D341Med (cell line): ENCODE measurements at places on chromosomes 1 and 21.

DNA sequence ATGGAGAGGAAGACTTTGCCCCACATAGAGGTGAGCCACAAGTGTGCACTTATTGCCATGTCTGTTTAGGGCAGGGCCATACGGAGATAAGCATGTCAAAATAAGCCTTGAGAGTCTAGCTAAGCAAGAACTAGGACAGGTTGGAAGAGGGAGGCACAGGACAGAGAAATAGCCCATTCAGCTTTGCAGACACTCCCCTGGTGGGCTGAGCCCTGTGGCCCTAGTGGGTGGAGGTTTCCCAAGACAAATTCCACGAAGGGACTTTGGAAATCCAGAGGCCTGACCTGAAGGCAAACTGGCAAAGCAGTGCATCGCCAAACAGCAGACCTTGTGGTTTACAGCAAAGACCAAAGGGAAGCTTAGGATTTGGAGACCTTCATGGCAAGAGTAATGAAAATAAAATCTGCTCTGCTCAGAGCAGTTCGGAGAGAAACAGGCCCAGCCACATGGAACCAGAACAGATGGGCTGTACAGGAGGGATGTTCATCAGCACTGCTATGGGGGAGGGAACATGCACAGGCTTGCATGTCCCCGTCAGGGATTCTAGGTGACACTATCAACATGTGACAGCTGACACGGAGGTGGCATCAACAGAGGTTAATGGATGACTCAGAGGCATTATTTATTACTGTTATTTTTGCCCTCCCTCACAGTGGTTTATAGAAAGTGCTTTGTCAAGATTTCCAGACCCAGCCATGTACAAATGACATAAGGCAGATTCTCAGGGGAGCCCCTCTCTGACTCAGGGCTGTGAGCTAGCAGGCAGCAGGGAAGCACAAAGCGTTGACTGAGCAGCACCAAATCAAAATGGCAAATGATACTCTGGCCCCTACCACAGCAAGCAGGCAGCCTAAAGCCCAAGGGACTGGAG, 90.1 kb upstream of the IRF2BP2 start:
- DNase-seq = peak; percentile 47

- no peak for DNase-seq
These were observed 113.3 kb upstream of the PTGFR start for GRCh38 chr1:78377356-78377928.

GRCh38 chr1:212699104-212699624, 476 bp downstream of the BATF3 start:
- peak; percentile 90 for DNase-seq

GRCh38 chr1:8831340-8831739, 13.9 kb upstream of the RERE start:
- DNase-seq = no peak

- DNase-seq = peak; percentile 56
These were observed 73.9 kb upstream of the VTCN1 start for GRCh38 chr1:117284399-117285215.

DNA sequence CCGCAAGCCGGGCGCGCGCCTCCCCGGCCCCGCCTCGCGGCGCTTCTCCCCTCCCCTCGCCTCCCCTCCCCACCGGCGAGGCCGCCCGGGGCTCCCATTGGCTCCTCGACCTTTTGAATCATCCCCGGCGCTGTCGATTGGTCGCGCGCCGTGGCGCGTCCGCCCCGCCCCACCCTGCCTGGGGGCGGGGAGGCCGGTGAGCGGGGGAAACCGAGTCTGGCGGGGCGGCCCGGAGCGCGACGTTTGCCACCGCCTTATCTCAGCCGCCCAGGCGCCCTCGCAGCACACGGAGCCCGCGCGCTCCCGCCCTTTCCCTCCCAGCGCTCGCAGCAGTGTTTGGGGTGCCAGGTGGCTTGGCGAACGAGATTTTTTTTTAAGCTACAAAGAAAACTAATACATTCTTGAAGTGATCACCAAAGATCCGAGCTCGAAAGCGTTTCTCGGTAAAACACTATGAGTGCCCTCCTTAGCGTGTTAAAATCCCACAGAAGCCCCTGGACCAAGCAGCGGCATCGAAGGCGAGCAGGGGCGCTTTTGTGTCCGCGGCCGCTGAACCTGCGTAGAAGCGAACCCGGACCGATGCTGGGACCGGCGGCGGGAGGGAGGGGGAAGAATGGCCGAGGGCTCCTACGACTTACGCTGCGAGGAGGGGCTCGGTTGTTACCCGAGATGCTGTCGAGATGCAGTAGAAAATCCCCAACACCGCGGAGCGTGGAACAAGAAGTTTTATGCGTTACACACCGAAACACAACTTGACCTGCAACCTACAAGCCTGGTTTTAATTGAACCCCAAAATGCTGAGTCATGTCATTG, 436 bp upstream of the LBR start:
- peak; percentile 99 for DNase-seq

- DNase-seq = no peak
These were observed 51.6 kb downstream of the ZMYM4 start for GRCh38 chr1:35319988-35320713.

GRCh38 chr21:45726438-45726837, 82.9 kb downstream of the PCBP3 start:
- DNase-seq = no peak

DNA sequence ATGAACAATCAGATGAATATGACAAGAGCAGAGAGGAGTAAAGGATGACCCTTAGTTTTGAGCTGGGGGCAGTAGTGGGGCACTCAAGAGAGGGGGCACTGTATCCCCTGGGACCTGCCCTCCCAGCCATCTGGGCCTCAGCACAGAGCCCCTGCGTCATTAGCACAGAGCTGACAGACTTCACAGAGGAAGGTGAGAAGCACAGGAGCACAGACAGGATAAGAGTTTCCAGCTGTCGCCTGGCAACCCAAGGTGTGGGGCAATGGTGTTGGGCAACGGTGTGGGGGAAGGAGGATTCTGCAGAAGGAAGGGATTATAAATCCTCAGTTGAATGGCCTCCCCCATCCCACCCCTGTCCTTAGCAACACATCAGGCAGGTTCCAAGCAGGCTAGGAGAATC, 30.2 kb downstream of the RAB3B start:
- no peak for DNase-seq

DNA sequence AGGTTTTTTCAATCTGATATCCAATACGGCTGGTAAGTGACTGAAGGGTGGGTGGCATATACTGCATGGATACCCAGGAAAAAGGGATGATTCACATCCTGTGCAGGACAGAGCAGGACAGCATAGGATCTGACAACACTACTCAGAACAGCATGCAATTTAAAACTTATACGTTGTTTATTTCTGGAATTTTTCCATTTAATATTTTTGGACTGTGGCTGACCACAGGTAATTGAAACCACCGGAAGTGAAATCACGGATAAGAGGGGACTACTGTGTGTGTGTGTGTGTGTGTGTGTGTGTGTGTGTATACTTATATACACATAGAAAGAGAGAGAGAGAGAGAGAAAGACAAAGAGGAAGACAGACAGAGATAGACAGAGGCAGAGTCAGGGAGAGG, 23.0 kb downstream of the ERICH3 start:
- no peak for DNase-seq

DNA sequence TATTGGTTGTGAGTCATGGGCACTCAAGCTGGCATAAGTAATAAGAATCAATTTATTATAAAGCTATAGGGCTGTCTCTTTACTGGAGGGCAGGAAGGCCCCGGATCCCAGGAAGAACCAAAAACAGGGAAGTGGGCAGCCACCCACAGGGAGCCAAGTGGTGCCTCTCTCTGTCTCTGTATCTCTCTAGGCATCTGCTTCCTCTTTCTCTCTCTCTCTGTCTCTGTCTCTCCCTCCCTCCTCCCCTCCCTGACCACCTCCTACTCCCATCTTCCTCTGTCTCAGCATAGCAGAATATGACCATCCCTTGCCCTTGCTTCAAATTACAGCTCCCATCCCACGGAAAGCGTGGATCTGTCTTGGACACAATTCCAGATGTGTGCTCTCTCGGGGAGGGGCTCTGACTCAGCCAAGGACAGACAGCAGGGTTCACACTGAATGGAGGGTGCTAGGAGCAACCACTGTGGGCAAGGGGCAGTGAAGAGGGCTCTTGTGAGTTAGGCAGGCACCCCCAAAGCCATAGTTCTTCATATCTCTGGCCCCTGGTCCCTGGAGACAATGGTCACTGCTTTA, 80.4 kb upstream of the LPGAT1 start:
- DNase-seq = no peak

GRCh38 chr1:229947968-229948367, 119.1 kb upstream of the GALNT2 start:
- DNase-seq = no peak

DNA sequence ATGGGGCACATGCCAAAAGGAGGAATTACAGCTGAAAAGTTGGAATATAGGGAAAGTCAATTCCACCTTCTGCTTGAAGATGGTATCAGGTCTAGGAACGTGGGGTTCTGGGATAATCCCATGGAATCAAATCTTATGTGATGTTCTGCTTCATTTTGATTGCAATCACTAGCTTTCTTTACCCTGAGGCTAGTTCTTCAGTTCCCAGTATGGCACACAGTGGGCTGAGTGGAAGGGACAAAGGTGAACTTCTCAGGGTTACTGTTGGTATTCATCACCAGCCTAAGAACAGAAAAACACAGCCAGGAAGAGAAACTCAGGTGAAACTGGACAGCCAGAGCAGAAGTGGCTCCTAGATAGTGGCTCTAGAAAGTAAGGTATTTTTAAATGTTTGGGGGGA, 117.8 kb downstream of the TNFSF18 start:
- no peak for DNase-seq

GRCh38 chr1:226633541-226634165, 85.1 kb downstream of the STUM start:
- no peak for DNase-seq

- DNase-seq = no peak
These were observed 44.4 kb upstream of the B3GALT5 start for GRCh38 chr21:39568361-39568760.

DNA sequence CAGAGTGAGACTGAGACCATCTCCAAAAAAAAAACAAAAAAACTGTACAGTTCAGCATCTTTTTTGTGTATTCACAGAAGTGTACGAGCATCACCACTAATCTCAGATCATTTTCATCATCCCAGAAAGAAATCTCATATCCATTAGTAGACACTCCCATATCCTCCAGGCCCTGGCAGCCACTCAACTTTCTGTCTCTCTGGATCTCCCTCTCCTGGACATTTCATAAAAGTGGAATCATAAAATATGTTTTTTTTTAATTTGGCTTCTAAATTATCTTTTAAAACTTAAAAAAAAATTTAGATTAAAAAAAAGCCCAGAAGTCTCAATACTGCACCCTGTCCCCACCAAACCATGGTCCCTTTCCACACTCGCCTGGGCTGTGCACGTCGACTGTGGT, 22.1 kb downstream of the RIPPLY3 start:
- no peak for DNase-seq

DNA sequence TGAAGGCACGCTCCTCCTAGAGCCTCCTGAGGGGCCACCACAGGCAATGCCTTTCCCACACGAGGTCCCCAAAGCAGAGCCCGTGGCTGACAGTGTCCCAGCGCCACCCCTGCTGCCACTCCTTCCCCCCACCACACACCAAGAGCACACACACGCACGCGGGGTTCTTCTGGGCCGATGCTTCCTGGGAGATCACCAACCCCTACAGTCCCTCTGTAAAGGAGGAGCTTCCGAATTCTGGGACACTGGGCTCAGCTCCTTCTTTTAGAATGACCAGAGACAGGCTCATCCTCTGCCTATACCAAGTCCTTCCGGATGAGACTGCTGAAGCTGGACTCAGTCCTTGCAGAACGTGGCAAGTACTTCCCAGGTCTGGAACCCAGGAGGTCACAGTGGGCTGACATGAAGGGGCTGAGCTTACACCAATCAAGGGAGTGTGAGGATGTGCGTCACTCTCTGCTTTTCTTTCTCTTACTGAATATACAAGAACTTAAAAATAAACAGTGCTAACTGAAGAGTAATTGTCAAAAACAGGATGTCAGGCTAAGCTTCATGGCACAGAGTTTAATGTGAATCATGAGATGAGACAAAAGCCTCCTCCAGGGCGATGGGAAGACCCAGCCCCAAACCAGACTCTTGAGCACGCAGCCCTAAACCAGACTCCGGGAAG, 12.7 kb downstream of the SSU72 start:
- DNase-seq = no peak

DNA sequence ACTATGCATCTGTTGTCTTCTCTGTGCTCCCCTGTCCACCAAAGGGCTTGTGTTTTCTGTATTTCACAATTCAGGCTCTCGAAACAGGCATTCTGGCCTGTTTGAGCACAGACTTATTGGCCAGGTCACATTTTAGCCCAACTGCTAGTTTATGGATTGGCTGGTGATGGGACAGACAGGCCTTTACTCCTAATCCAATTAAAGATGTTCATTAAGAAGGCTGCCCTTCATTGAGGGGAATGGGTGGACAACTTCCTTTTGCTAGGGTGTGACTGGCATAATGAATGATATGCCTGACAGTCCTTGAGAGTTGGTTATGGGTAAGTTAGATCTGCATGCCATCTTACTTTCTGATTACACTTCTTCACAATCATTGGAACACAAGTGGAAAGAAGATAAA, 86.4 kb downstream of the LTN1 start:
- DNase-seq = no peak

DNA sequence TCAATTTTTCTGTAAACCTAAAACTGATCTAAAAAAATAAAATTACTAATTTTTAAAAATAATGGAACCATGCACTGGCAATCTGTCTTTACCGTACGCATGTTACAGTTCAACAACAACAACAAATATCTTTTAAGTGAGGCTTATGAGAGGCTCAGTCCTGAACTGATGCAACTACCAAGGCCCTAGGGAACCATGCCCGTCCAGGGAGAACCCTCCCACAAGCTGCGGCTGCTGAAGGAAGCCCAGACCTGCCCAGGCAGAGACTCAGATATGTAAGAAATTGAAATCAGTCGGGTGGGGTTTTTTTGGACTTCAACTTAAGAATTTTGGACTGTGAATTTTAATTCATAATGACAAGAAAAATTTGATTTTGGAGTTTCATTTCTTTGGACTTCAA, 91.1 kb downstream of the NPHP4 start:
- DNase-seq = no peak

DNA sequence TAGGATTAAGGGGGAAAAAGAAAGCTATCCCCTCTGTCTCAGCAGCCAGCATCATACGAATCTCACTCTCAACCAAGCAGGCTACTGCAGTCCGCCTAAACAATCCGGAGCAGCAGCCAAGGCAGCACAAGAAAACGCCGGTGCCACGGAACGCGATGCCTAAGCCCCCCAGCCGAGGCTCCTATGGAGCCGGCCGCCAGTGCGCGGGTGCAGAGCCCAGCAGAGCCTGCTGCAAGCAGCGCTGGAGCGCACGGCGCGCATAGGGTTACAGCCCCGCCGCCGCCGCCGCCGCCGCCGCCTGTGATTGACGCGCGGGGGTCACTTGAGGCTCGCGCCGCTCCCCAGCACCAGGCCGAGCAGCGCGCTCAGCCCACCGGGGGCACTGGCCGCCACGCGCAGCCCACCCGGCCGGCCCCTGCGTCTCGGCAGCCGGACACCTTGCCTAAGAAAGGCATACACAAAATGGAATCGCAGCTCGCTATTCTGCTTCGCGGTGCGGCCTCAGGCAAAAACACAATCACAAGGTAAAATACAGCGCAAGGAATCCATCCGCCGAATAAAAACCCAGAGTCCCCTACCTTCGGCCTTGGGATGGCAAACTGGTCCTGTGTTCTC, 780 bp downstream of the HIVEP3 start:
- peak; percentile 71 for DNase-seq
